Activated B cell treated with CpG ODN at 0.5 μM for 24 hours (primary cell): ENCODE measurements at places on chromosomes 1 and 21.
A peak's percentile ranks its signal among the peaks of the same experiment; 100 is the strongest.

DNA sequence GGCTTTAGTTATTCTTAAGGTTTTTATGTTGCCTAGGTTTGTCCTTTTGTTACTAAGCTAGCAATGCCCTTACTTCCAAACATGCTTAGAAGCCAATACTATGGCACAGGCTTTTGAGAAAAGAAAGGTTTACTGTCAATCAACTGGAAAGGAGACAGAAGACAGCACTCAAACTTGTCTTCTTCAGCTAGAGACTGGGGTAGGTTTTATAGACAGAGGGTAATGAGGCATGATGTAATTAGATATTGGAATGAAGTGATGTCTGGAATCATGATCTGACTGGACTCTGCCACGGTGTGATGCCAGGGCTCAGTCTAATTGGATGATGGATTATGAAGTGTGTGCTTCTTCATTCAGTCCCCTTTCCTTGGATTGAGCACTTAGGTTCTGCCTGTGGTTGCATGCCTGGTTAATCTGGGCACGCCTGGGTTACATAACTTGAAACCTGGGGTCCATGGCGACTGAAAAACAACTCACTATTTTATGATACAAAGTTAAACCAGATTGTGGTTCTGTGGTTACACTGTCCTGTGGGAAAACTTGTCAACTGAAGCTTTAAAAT lies 625.8 kb downstream of the BRINP3 start:
- no peaks in the 10 kb centered on the region for H3K4me1 ChIP-seq
- no peak overlapping the region for H3K4me3 ChIP-seq
- H3K27ac ChIP-seq = no peak overlapping the region
- no peaks in the 10 kb centered on the region for H3K27me3 ChIP-seq
- no peak for DNase-seq

GRCh38 chr1:91650764-91651163 lies 150.1 kb downstream of the CDC7 start:
- H3K4me3 ChIP-seq = no peak overlapping the region
- no peaks in the 10 kb centered on the region for H3K27me3 ChIP-seq
- H3K27ac ChIP-seq = no peak overlapping the region
- H3K4me1 ChIP-seq = peaks cover 13% of the 10 kb centered on the region
- H3K36me3 ChIP-seq = no peaks in the 10 kb centered on the region
- no peak for DNase-seq

DNA sequence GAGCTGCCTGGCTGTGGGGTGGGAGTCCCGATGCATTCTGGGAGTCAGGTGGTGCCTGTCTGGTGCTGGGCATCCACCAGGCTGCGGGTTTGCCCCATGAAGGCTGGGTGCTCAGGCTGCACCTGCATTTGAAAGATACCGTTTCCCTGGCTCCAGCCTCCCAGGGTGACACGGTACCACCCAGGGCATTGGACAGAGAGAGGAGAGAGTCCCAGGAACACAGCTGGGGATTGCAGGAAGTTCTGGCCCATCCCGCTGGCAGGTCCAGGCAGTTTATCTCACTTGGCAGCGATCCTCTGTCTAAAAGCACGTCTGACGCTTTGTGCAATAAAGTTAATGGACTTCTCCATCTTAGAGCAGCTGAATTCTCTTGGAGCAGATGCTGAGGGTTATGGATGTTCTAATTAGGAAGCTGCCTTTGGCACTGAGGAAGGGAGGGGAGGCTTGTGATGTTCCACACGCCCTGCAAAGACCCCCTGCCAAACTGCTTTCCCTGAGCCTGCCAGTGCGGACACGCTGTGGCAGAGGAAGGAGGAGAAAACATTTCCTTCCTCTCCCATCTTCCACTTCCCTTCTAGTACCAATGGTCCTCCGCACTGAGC lies 246.9 kb downstream of the GRIK3 start:
- H3K4me3 ChIP-seq = no peak overlapping the region
- no peaks in the 10 kb centered on the region for H3K4me1 ChIP-seq
- H3K36me3 ChIP-seq = no peaks in the 10 kb centered on the region

DNA sequence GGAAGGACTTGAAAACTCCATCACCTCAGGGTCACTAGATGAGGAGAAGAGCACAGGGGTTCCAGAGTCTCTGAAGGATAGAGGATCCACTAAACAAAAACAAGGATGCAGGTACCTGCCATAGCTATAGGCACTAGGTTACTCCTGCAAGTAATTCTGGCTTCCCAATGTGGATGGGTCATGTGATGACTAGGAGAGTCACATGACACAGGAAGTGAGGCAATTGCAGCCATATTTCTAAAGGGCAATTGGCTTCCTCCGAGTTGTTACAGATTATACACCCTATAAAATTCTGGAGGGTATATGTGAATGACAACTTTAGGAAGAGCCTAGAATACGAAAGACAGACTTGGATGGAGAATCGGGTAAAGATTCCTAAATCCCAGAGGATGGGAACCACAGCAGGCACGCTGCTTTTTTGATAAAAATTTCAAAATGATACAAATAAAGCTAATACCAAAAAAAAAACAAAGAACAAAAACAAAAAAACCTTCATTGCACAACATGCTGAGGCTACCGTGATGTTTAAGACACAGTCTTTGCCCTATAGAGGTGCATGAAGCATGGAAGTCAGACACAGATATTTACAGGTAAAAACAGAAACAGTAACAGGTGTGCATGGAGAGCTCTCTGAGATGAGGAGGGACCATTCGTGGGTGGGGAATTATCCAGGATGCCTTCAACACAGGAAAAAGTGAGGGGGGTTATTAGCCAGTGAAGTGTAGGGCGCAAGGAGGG lies 10.5 kb downstream of the MTX1 start:
- H3K27ac ChIP-seq = no peak overlapping the region
- H3K4me3 ChIP-seq = no peak overlapping the region
- H3K4me1 ChIP-seq = peaks cover 16% of the 10 kb centered on the region
- no peak for DNase-seq
- no peaks in the 10 kb centered on the region for H3K36me3 ChIP-seq
- H3K27me3 ChIP-seq = no peaks in the 10 kb centered on the region

- H3K36me3 ChIP-seq = no peaks in the 10 kb centered on the region
- H3K4me1 ChIP-seq = peaks cover 22% of the 10 kb centered on the region
Observed at GRCh38 chr1:66300972-66301451, 232.9 kb upstream of the SGIP1 start.

- no peaks in the 10 kb centered on the region for H3K36me3 ChIP-seq
- H3K4me1 ChIP-seq = no peaks in the 10 kb centered on the region
- H3K4me3 ChIP-seq = no peak overlapping the region
- peaks cover 6% of the 10 kb centered on the region for H3K27me3 ChIP-seq
- DNase-seq = no peak
Observed at GRCh38 chr1:115727706-115728249, 40.7 kb downstream of the CASQ2 start.

- H3K27ac ChIP-seq = peak overlapping the region; percentile 76
- DNase-seq = no peak
- peaks cover 18% of the 10 kb centered on the region for H3K4me1 ChIP-seq
- H3K4me3 ChIP-seq = no peak overlapping the region
- peaks cover 92% of the 10 kb centered on the region for H3K36me3 ChIP-seq
- no peaks in the 10 kb centered on the region for H3K27me3 ChIP-seq
Observed at GRCh38 chr1:159040206-159040605, 30.5 kb downstream of the IFI16 start.

GRCh38 chr21:41459884-41460534 lies 34.0 kb downstream of the MX1 start:
- no peaks in the 10 kb centered on the region for H3K27me3 ChIP-seq
- no peak overlapping the region for H3K4me3 ChIP-seq
- no peak for DNase-seq

- H3K4me3 ChIP-seq = no peak overlapping the region
- no peaks in the 10 kb centered on the region for H3K36me3 ChIP-seq
- H3K4me1 ChIP-seq = peaks cover 2% of the 10 kb centered on the region
- peaks cover 15% of the 10 kb centered on the region for H3K27me3 ChIP-seq
Observed at GRCh38 chr1:118928739-118929554, 59.2 kb downstream of the TBX15 start.

- peaks cover 6% of the 10 kb centered on the region for H3K27me3 ChIP-seq
- H3K36me3 ChIP-seq = no peaks in the 10 kb centered on the region
- no peak overlapping the region for H3K4me3 ChIP-seq
- peaks cover 32% of the 10 kb centered on the region for H3K4me1 ChIP-seq
- no peak for DNase-seq
Observed at GRCh38 chr1:3618531-3618880, 6.3 kb upstream of the TPRG1L start.

DNA sequence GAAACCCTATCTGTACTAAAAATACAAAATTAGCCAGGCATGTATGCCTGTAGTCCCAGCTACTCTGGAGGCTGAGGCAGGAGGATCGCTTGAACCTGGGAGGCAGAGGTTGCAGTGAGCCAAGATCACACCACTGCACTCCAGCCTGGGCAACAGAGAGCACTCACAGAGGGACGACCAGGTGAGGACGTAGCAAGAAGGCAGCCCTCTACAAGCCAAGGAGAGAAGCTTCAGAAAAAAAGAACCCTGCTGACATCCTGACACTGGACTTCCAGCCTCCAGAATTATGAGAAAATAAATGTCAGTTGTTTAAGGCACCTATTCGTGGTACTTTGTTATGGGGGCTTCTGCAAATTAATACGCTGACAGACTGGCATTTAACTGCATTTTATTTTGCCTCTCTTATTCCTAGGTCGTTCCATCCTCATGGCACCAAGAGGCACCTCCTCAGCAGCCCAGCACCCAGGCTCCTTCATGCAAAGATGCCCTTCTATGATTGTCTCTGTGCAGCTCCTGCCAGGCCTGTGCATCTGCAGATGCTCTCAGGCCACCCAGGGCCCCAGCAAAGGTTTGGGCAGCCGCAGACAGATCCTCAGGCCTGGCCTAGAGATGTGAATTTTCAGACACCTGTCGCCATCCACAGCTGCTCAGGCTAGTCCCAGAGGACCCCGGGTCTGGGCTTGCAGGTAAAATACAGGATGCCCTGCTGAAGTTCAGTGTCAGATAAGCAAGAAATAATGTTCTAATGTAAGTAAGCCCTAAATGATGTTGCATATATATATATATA lies 86.0 kb upstream of the COX20 start:
- H3K27me3 ChIP-seq = no peaks in the 10 kb centered on the region
- H3K4me3 ChIP-seq = no peak overlapping the region
- H3K36me3 ChIP-seq = no peaks in the 10 kb centered on the region
- H3K27ac ChIP-seq = no peak overlapping the region

DNA sequence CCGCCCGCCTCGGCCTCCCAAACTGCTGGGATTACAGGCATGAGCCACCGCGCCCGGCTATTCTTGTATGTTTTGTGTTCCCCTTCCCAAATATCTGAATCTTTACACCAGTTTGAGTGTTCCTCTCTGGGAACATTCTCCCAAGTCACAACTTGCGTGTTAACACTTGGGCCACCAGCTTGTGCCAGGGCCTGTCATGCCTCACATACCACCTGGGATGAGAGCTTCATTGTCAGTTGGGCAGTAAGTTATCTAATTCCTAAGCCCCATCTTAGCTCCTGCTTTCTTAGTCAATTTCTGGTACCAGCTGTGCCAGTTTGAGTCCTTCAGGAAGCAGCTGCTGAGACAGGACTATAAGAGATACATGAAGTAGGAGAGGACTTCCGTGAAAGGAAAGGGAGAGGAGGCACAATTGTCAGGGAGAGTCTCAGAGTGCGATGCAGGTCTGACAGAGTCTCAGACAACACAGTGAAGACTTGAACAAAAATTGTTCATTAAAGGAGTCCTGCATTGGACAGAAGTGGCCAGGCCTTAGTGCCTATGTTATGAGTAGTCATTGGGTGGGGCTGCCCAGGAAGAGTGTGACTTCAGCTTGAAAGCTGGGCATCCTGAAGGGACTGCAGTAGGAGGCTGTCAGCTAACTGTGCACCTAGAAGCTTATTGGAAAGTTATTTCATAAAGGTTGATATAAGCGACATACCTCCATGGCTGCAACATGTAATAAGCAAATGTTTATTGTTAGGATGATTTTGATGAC lies 17.3 kb downstream of the ZFYVE9 start:
- H3K4me1 ChIP-seq = no peaks in the 10 kb centered on the region
- no peak overlapping the region for H3K4me3 ChIP-seq
- DNase-seq = no peak
- H3K27ac ChIP-seq = no peak overlapping the region
- H3K27me3 ChIP-seq = peaks cover 8% of the 10 kb centered on the region

DNA sequence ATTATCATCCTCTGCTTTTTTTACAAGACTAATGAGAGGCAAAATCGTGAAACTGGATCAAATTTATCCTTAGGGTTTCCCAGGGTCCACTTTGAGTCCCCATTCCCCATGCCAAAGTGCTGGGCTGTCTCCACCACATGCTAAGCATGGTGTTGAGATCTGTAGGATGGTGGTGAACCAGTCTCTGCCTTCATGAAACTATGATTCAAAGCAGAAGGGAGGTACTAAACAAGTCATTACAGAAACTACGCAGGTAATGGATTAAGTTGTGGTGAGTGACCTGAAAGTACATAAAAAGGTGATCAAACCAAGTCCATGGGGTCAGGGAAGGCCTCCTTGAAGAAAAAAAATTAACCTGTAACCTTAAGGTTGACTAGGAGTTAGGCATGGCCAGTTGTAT lies 265.2 kb downstream of the ATG4C start:
- no peaks in the 10 kb centered on the region for H3K4me1 ChIP-seq
- peaks cover 3% of the 10 kb centered on the region for H3K27me3 ChIP-seq
- no peak overlapping the region for H3K4me3 ChIP-seq
- H3K36me3 ChIP-seq = no peaks in the 10 kb centered on the region
- H3K27ac ChIP-seq = no peak overlapping the region

DNA sequence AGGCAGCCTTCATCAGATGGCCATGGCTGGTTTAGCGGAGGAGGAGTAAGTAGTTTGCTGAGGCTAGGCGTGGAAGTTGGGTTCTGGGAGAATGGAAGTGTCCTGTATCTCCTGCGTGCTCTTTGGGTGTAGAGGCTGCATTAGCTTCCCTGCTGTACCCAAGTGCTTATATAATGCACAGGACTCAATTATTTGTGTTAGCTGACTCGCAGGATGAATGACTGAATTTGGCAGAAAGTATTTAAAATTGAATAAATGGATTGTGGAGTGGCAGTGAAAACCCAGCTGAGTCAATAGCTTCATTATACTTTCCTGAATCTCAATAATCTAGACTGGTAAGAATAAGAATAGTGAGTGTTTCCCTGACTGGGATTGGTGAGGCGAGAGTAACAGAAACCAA lies 13.8 kb downstream of the DNTTIP2 start:
- DNase-seq = no peak
- peak overlapping the region; percentile 19 for H3K27ac ChIP-seq
- no peak overlapping the region for H3K4me3 ChIP-seq

GRCh38 chr1:231541842-231542241 lies 13.4 kb downstream of the TSNAX start:
- H3K4me3 ChIP-seq = no peak overlapping the region
- no peak overlapping the region for H3K27ac ChIP-seq
- DNase-seq = no peak
- H3K27me3 ChIP-seq = no peaks in the 10 kb centered on the region
- H3K36me3 ChIP-seq = peaks cover 77% of the 10 kb centered on the region

GRCh38 chr1:242178924-242179708 lies 180.2 kb upstream of the MAP1LC3C start:
- no peaks in the 10 kb centered on the region for H3K36me3 ChIP-seq
- no peaks in the 10 kb centered on the region for H3K4me1 ChIP-seq
- H3K27me3 ChIP-seq = no peaks in the 10 kb centered on the region
- no peak for DNase-seq
- no peak overlapping the region for H3K4me3 ChIP-seq
- H3K27ac ChIP-seq = no peak overlapping the region
